Stimulated activated effector memory CD8-positive, alpha-beta T cell treated with anti-CD3 and anti-CD28 coated beads, Interleukin-12 subunit alpha, Interleukin-12 subunit beta, amount 100 ng/mL, for 72 hours (primary cell): ENCODE measurements at places on chromosomes 2 and 18.
A peak's percentile ranks its signal among the peaks of the same experiment; 100 is the strongest.

GRCh38 chr2:25336383-25336841, 5.3 kb downstream of the DNMT3A start:
- no peak for DNase-seq

DNA sequence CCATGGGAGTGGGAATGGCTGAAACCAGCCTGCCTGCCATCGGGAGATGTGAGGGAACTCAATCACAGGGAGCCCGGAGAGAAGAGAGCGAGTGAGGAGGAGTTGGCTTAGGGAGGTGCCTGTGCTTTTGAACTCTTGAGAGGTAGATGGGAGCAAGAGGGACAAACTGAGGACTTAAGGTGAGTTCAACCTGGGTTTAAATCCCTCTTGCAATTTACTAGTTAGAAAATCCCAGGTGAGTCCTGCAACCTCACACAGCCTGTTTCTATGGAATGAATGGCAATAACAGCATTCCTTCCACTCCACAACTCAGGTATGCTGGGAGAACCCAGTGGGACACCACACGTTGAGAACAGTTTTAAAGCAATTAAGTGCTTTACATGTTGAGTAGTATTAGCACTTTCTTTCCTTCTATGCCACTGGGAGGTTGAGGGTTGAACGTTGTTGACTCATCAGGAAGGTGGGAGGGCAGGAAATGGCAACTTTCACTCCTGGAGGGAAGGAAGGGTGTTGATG, 57.3 kb downstream of the VIT start:
- DNase-seq: no peak

DNA sequence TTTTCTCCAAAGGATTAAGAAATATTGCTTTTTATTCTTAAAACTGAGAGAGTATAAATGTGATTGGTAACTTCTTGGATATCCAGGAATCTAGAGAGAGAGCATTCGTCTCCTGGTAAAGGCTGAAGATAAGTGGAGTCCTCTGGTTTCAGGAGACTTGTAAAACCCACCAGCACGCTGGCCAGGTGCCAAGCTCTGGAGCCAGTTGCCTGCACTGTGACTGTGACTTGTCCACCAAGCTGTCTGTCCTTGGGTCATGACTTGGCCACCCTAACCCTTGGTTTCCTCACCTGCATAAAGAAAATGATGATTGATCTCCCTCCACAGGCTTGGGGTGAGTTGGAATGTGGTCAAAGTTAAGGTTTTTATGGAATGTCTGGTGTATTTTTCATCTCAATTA, 185.4 kb upstream of the NCKAP5 start:
- DNase-seq: no peak

DNA sequence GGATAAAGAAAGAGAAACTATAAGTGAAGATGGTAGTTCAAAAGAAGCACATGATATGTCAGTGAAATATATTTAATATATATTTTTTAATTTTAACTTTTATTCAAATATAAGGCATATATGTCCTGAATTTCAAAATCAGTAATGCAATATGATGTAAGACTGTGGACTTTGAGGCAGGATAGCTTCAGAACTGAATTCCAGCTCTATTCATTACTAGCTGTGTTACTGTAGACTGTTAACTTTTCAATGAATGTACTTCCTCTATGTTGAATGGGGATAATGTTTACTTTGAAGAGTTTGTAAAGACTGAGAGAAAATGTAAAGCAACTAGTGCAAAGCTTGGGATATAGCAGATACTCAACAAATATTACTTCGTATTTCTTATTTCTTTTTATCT, 112.6 kb downstream of the PMS1 start:
- DNase-seq: no peak

GRCh38 chr2:134035605-134036370, 218.1 kb upstream of the MGAT5 start:
- DNase-seq: no peak

GRCh38 chr2:240840435-240841060, 20.5 kb upstream of the KIF1A start:
- no peak for DNase-seq

DNA sequence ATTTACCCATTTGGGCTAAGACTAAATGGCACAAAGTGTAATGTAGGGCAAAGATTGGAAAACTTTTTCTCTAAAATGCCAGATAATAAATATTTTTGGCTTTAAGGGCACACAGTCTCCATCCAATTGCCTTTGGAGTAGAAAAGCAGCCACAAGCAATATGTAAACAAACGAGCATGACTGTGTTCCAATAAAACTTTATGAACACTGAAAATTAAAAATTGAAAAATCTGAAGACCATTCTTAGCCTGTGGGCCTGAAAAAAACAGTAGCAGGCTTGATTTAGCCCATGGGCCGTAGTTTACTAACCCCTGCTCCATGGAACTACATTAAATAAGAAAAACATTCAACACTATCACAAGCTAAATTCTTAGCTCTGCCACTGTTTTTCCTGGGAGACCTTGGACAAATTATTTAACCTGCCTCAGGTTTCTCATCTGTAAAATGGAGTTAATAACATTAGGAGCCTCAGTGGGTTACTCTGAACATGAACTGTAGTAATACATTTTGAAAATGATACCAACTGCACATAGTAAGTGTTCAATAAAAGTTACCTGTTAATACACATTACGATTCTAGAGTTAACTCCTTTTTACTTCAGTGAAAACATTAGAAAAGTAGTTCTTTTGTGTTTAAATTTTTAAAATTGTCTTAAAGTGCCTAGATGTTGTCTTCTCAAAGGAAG, 1.3 kb downstream of the IFIH1 start:
- DNase-seq: no peak

GRCh38 chr18:8831112-8831511, 125.8 kb downstream of the MTCL1 start:
- DNase-seq: no peak

DNA sequence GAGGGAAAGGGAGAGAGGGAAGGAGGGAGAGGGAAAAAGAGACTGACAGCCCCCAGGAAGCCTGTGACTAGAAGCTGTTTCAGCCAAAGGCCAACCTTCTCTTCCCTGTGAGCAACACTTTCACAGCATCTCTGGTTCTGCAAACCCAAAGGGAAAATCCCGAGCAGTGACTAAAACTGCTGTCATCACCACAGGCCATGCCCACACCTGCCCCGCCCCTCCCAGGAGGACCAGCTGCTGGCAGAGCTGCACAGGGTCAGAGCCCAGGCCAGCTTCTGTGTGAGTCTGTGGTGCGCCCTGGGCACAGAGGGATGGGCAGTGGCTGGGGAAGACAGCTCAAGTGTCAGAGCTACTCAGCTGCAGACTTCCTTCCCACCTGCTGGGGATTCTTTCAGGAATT, 64.9 kb upstream of the OTOS start:
- DNase-seq: peak; percentile 20

DNA sequence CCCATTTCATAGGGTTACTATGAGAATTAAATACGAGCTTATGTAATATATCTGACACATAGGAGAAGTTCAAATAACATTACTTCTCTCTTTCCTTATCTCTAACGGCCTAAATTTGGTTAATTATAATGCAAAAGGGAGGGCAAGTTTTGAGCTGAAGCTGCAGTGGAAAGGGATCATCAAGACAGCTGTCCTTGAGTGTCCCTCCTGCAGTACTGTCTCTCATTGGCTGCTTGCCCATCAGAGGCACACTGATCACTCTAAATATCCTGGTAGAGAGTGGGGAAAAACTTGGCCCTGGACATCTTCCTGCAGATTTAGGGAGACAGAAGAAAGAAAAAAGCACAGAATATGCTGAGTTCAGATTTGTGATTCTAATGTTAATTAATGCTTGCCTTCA, 186.0 kb downstream of the CAMKMT start:
- DNase-seq: no peak

GRCh38 chr2:54999182-54999581, 51.1 kb downstream of the RTN4 start:
- DNase-seq: no peak
